ENCODE measurements at places on chromosomes 12 and 14.

DNA sequence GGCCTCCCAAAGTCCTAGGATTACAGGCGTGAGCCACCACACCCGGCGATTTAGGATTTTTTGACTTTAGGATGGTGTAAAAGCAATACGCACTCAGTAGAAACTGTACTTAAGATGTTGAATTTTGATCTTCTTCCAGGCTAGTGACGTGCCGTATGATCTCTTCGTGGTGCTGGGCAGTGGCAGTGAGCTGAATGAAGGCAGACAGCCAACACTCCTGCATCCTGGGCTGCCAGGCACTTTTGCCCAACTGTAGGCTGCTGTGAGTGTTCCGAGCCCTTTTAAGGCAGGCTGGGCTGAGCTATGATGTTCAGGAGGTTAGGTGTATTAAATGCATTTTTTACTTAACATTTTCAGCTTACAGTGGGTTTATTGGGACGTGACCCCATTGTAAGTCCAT, 21.3 kb downstream of the IL31 start:
- DNase-seq = no peak

- DNase-seq = no peak
These were observed 12.2 kb downstream of the BICD1 start for GRCh38 chr12:32118806-32119205.

GRCh38 chr14:22472935-22473854, 115.8 kb downstream of the DAD1 start:
- DNase-seq = no peak

DNA sequence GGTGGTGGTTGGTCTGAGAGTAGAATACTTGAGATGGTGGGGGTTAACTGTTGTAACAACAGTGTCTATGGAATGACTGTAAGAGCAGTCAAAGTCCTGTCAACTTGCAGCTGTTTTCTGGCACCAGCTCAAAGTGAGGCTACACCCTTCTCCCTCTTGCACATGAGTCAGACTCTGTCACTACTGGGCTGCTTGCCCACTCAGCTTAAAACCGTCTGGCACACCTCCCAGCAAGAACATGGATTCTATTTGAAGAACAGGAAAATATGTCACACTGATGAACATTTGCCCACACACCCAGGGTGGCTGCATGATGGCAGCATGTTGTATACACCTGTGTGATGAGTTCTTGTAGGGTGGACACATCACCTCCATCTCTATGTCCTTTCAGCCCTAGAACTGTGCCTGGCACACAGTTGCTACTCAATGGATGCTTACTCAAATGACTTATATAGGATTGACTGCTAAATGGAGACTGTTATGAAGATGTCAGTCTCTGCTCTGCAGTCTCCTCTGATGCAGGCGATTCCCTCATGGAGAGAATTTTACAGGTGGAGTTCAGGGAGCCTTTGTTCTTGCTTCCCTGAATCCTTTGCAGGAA, 19.3 kb upstream of the SERPINA6 start:
- no peak for DNase-seq

- no peak for DNase-seq
These were observed 79.6 kb upstream of the SLC38A2 start for GRCh38 chr12:46452061-46452615.
